ENCODE measurements at places on chromosomes 5 and 9.

DNA sequence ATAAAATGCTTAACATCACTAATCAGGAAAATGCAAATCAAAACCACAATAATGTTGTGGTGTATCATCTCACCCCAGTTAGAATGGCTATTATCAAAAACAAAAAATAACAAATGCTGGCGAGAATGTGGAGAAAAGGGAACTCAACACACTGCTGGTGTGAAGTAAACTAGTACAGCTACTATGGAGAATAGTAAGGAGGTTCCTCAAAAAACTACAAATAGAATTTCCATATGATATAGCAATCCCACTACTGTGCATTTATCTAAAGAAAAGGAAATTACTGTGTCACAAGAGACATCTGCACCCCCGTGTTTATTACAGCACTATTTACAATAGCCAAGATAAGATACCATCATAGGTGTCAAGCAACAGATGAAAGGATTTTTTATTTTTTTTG is 214.5 kb upstream of the RASA1 start:
- no peak for DNase-seq

- no peak for DNase-seq
Measured at GRCh38 chr9:131709771-131710431, 30.0 kb downstream of the RAPGEF1 start.

- DNase-seq, result no peak
Measured at GRCh38 chr9:125904155-125904851, 157.1 kb downstream of the PBX3 start.

DNA sequence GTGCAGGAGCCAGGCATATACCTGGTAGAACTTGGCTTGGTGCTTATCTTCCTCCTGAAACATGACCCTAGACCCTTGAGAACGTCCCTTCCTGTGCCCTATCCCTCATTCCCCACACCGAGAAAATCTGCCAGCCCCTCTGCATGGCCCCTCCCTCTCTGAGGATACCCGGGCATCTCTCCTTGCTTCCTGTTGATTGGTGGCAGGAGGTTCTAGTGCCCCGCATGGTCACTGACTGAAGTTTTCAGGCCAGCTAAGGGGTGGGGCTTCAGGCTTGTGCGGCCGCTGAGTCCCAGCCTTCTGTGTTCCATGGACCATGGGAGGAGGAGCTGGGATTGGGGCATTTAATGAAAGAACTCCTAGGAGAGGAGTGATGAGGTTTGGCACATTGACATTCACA is 22.8 kb downstream of the IGIP start:
- no peak for DNase-seq

DNA sequence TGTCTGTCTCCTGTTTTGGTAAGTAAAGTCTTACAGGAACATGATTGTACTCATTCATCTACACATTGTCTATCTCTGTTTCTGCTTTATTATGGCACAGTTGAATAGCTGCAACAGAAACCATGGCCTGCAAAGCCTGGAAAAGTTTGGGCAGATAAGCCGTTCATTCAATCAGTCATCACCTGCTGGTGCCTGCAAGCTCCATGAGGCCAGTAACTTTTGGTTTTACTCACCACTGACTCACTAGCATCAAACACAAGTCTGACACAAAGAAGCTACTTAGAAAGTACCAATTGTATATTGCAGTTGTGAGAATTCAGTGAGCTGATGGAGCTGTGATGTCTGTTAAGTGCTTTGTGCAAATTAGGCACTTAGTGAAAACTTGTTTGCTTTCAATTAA is 373.6 kb upstream of the SGCD start:
- DNase-seq, result no peak

- DNase-seq, result peak; percentile 9
Measured at GRCh38 chr9:38417003-38417945, 7.0 kb downstream of the IGFBPL1 start.

- DNase-seq, result peak; percentile 44
Measured at GRCh38 chr5:142866563-142867275, 96.5 kb downstream of the ARHGAP26 start.

- DNase-seq, result no peak
Measured at GRCh38 chr5:50440651-50441492, at the start of gene EMB. EMB (minus strand) TSS chr5:50441288; CDS start chr5:50441151, 137 bp downstream.

DNA sequence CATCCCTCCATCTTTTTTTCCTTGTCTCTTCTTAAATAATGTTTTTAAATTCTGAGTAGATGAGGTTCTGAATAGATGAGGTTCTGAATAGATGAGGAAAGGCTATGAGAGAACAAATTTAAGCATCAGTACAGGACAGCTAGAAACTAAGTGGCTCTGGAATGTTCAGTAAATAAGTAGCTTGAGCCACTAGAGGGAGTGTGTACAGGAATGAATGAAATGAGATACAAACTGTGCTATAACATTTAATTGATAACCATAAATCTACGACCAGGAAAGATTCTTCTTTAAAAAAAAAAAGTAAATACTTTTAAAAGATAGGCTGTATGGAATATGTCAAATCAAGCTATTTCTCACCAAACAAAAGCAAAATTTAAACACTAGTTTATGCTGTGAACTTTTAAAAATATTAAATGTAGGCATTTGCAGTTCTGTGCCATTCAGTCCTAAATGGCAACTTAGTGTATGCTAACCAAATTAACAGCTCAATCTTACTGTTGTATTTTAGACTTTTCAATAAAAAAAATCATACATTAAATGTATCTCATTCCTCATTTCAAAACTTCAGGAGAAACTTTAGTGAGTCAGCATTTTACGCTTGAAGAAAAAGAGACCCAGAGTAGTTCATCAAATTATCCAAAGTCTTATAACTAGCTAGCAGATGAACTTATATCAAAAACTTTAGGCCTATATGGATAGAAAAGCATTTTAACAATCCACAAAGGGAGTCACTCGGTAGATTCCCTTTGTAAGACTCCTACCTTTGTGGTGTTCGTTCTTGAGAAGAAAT is 70.4 kb upstream of the SNX2 start:
- peak; percentile 8 for DNase-seq

Data from hematopoietic multipotent progenitor cell treated with erythropoietin and hydrocortisone succinate and interleukin-3 and kit ligand, for 17 days (in vitro differentiated cells).